ENCODE measurements at places on chromosomes 5 and 9.

GRCh38 chr9:89066835-89067234 lies 75.6 kb downstream of the S1PR3 start:
- DNase-seq = no peak

DNA sequence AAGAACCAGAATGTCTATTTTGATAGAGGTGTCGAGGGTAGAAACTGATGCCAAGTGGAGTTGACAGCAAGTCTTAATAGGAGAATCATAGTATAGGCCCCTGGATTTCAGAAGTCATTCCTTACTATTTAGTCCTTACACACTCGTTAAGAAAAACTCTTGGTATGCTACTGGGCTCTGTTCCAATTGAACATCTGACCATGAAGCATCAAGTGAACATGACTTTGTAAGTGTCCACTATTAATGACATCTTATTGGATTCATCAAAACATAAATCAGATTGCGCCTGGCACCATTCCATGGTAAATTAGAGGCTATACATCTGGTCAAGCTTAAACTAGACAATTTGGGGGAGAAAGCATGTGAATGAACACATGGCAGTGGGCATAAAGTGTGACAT lies 1056.5 kb upstream of the EDIL3 start:
- no peak for DNase-seq

DNA sequence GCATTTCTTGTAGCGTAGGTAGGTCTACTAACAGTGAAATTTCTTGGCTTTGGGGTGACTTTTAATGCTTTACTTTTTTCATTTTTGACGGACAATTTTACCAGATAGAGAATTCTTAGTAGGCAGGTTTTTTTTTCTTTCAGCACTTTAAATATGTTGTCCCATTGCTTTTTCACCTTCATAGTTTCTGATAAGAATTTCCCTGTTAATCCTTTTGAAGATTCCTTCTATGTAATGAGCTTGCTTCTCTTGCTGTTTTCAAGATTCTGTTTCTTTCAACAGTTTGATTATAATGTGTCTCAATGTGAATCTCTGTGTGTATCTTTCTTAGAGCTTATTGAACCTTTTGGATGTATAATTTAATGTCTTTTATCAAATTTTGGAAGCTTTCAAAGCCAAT lies 35.5 kb downstream of the PBX3 start:
- no peak for DNase-seq

- DNase-seq = no peak
Measured at GRCh38 chr9:35686222-35687203, 3.2 kb downstream of the TPM2 start.

- DNase-seq = peak; percentile 99
Measured at GRCh38 chr9:114587345-114588202, at the start of gene ATP6V1G1. Gene ATP6V1G1, plus strand, starts transcription at chr9:114587769. Its CDS starts 70 bp downstream, at chr9:114587839.

- DNase-seq = no peak
Measured at GRCh38 chr9:133948131-133948530, 44.0 kb downstream of the VAV2 start.

DNA sequence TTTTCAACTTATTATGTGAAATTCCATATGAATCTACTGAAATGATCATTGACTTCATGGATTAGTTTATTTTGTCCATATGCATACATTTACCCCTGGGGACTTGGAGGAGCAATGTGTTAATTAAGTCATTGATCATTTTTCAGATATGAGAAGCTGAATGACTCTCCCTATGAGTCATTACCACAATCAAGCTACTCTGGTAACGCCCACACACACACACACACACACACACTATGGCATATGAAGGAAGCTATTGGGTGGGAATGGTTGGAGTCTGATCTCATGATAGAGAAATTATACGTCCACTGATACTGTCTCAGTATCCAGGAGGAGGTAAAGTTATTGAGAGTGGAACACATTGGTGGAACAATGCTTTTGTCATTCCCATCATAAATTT lies 528.9 kb downstream of the AGTPBP1 start:
- peak; percentile 3 for DNase-seq

- DNase-seq = no peak
Measured at GRCh38 chr5:3276896-3277295, 318.7 kb upstream of the IRX1 start.

- DNase-seq = no peak
Measured at GRCh38 chr5:50653946-50654345, 12.5 kb upstream of the PARP8 start.

GRCh38 chr5:40052808-40053207 lies 626.9 kb upstream of the PTGER4 start:
- no peak for DNase-seq

DNA sequence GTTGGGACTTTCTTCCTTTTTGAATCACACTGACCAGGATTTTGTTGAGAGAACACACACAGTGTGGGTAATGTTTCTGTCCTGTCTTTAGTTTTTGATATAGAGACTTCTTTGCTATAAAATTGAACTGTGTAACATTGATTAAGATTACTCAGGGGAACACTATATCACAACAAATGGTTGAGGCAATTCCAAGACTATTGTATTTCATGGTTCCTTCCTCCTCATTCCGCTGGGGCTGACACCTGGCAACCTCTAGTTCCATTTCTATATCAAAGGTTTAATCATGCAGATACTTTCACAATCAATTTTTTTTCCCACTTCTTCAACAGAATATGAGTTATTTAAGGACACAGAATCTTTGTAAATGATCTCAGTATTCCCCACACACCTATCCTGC lies 182.2 kb downstream of the TAF11L14 start:
- DNase-seq = no peak

GRCh38 chr5:61670941-61671340 lies 338.9 kb downstream of the ZSWIM6 start:
- DNase-seq = no peak

GRCh38 chr5:63053019-63053638 lies 474.5 kb downstream of the LRRC70 start:
- no peak for DNase-seq

GRCh38 chr5:92885950-92886349 lies 695.1 kb downstream of the NR2F1-AS1 start:
- no peak for DNase-seq

- DNase-seq = no peak
Measured at GRCh38 chr9:37198831-37199230, 78.5 kb downstream of the ZCCHC7 start.

- DNase-seq = no peak
Measured at GRCh38 chr5:27748847-27749246, 710.5 kb upstream of the CDH9 start.

GRCh38 chr5:177382423-177383029 lies 1.7 kb upstream of the SLC34A1 start:
- DNase-seq = peak; percentile 33
